ENCODE measurements at places on chromosomes 11 and 22.
A peak's percentile ranks its signal among the peaks of the same experiment; 100 is the strongest.

- peak; percentile 53 for DNase-seq
These were observed 37.7 kb upstream of the GNB1L start for GRCh38 chr22:19892257-19892879.

- DNase-seq = peak; percentile 59
These were observed 1.6 kb upstream of the BCR start for GRCh38 chr22:23178512-23179254.

GRCh38 chr11:78715639-78716311 is 141.1 kb upstream of the NARS2 start:
- peak; percentile 43 for DNase-seq

DNA sequence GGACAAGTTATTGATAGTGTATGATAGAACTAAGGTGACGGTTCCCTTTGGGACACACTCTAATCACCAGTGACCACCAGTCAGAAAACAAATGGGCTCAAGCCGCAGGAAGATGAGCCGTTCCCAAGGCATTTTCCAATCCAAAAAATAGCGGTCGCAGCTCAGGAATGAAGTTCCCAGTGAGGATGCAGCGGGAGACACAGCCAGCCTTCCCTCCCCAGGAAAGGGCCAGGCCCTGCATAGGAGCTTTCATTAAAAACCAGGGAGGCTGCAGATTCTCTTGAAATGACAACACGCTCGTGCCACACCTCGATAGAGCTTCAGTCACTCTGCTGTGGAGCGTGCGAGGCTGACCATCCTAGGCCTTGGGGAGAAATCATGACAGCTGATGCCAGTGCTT is 65.8 kb upstream of the WNT7B start:
- no peak for DNase-seq

- no peak for DNase-seq
These were observed 6.0 kb upstream of the CDKN1C start for GRCh38 chr11:2891326-2892214.

- no peak for DNase-seq
These were observed 9.2 kb upstream of the RBM14 start for GRCh38 chr11:66607126-66607834.

DNA sequence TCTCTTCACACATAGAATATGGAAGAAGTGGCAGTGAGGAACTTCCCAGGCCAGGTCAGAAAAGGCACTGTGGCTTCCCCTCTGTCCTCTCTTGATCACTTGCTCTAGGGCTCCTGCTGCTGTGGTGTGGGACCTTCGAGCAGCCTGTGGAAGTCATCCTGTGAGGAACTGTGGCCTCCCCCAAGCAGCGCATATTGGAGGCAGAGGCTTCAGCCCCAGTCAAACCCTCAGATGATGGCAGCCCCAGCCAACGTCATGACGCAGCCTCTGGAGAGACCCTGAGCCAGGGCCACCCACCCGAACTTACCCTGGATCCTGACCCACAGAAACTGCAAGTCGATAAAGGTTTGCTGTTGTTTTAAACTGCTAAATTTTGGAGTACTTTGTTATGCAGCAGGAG is 444.9 kb downstream of the TBC1D22A start:
- no peak for DNase-seq

DNA sequence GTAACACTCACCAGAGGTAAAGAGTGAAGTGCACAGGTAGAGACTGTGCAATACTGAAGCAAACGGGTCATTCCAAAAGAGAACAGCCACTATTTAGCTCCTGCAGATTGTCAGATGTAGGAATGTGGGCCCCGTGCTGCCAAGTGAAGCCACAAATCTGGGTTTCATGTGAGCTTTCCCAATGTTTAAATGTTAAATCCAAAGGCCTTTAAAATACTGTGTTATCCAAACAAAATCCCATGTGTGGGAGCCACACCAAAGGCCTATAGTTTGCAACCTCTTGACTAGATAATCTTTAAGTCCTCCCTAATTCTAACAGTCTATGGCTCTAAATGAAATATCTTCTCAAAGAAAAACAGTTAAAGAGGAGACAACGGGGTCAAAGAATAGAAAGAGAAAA is 43.3 kb downstream of the RBFOX2 start:
- no peak for DNase-seq

GRCh38 chr11:81602508-81602907 is 1131.2 kb downstream of the FAM181B start:
- DNase-seq = no peak

DNA sequence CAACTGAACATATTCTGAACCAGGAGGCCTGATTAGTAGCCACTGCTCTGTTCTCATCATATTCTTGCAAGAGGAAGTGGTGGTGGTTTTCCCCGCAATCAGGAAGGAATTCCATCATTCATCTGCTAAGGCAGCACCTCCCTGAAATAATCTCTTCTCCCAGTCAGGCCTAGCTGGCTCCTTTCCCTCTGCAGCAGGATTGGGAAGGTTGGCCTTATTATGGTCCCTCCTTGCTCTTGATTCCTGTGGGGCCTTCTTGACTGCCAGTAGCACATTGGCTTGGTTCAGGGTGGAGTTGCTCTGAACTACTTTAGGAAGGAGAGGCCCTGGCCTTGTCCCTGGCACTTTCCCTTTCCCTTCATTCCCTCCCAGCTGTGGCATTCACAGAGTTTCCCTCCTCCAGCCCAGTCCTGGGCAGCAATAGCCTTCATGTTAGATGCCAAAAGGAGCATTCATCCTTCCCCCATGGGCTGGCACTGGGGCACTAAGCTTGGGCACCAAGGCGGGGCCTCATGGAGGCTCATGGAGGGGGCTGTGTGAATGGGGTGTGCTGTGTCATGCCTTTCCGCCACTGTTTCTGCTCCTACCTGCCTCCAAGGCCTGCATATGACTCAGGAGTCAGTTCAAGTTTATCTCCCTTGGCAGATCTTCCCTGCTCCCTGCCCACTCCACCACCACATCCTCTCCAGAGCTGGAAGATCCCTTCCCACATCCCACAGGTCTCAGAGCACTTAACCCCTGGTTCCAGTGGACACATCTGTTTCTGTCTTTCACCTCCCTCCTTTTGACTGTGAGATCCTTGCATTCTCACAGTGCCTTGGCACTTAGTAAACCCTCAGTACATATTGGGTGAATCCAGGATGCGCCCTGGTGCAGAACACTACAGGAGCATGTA is 27.6 kb upstream of the CD44 start:
- DNase-seq = no peak

DNA sequence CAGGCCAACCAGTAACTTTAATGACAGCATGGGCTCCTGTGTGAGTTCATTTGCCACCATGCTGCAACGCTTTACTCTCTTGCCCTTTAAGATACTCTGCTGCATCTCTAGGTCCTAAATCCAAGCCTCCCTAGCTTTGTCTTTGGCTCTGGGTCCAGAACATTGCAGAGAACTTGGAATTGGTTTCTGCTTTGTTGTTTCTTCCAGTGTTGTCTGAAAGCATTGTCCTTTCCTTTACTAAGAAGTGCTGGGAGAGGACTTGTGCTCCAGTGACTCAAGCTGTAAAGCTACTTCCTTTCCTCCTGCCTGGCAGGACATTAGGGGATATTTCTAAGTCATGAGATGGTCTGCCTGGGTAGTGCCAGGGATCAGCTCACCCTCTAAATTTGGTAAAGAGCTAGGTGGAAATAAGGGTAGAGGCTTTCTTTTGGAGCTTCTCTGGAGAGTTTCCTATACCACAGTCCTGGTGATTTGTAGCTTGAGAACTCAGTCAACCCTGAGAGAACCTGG is 202.5 kb upstream of the CADM1 start:
- no peak for DNase-seq

GRCh38 chr11:116890193-116890592 is 52.8 kb upstream of the APOA1 start:
- no peak for DNase-seq

DNA sequence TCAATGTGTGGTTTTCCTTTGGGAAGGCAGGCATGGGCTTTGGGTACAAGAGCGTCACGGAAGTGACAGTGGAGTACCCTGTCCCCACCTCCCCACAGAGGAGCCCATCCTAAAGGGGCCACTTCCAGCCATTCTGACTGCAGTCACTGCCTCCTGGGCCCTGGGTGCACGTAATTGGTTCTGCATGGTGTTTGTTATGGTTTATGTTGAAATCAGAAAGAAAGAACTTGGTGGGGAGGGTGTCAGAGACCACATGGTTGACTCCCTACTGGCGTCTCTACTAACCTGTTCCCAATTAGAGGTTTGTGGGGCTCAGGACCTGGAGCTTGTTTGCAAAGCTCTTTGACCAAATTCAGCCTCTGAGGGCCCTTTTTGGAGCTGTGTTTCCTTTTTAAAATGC is 40.8 kb downstream of the RIBC2 start:
- no peak for DNase-seq

DNA sequence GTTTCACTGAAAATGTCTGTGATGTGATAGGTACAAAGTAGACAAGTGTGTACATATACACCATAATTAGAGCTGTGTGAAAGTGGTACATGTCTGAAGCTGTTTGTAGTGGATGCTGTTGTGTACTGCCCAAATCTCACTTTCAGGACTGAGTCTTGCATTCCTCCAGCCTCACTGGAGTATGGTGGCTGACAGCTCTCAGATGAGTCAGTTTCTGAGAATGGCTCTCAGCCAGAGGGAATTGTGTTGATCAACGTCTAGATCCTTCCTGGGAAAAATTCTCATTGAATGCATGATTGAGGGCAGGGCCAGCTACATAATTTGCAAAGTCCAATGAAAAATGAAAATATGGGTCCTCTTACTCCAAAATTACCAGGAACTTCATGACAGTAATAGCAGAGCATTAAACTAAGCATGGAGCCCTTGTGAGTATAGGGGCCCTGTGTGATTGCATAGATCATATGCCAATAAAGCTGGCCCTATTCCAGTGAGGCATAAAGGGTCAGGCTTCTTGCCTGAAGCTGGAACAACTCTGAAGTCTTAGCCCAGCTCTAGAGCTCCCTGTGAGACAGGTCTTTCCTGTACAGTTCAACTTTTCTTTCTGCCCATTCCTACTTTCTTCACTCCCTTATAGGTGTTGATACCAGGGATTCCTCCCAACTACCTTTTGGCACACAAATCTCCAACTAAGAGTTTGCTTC is 10.8 kb upstream of the CYP2R1 start:
- DNase-seq = no peak

DNA sequence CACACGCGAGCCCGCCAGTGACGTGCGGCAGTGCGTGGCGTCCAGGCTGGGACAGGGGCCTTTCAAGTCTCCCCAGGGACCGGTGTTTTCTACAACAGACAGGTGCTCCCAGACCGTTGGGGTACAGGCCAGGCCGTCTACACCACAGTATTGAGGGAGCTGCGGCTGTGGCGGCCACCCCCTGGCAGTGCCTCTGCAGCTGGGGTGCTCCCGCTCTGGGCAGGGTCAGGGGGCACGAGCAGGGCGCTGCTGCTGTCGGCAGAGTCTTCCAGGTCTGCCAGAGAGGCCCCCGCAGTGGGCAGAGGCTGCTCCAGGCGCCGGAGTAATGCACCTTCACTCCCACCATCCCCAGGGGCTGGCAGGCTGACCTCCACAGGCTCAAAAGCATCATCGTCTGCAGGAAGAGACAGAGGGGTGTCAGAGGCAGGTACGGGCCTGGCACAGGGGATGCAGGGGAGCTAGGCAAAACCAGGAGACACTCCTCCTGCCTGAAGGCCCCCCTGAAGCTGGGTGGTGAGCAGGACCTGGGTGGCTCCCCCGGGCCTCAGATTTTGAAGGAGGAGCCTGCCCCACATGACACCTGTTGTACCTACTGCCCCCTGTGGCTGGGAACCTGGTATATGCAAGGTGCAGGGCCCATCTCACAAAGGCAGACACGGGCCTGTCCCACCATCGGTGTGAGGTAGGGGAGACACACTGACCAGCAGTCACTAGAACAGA is 83.3 kb downstream of the DGCR2 start:
- DNase-seq = no peak

GRCh38 chr11:11722246-11722645 is 100.4 kb upstream of the GALNT18 start:
- no peak for DNase-seq

DNA sequence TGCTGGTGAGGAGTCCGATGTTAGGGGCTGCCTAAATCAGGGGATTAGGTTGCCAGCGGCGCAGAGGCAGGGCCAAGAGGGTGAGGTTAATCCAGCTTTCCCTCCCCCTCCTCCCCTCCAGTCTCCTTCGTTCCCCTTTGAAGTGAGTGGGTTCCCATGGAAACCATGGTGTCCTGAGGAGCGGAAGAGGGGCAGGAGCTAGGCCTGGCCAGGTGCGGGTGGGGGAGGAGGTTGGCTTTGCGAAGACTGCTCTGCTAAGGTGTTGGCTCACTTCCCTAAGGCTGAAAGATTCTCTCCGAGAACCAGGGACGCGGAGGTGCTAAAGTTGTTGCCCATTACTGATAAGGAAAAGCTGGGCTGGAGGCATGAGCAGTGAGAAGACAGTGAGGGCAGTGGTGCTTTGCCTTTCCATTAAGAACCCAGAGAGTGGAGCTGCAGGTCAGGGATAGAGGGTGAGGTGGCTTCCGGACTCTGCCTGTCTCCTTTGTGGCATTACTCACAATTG is 124.6 kb downstream of the FEZ1 start:
- DNase-seq = no peak

DNA sequence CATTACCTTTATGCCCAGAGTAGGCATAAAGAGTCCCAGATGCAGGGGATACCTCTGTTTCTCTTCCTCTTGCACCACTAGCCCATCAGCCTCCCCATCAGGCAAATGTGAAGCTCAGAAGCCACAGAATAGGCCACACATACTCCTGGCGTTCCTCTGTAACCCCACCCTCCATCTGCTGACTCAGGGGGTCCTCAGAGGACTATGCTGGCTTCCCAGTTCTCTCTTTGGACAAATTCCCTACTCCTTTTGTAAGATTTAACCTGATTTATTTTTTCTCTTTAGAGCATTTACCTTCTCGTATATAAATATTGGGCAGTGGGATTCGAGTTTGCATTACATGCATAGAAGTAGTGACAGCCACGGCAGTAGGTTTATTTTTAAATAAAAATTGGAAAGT is 262.3 kb upstream of the CADM1 start:
- no peak for DNase-seq

GRCh38 chr11:61564936-61565696 is 15.8 kb downstream of the SYT7 start:
- no peak for DNase-seq

DNA sequence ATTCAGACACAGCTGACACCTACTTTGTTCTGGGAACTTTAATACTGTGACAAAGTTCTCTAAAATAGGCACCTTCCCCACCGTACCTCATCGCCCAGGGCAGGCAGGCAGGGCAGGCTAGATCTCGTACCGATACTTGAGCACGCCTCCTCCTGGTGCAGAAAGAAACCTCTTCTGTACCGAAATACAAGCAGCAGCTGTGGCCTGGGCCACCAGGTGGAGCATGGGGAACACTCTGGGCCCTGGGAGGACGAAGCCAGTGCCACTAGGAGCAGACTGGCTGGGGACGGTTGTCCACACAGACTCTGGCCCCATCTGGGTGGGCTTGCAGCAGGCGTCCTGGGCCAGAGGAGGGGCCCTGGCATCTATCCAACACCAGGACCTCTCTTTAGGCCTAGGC is 12.8 kb downstream of the PMM1 start:
- DNase-seq = no peak

GRCh38 chr11:94449029-94449428 is 44.6 kb downstream of the MRE11 start:
- DNase-seq = no peak

DNA sequence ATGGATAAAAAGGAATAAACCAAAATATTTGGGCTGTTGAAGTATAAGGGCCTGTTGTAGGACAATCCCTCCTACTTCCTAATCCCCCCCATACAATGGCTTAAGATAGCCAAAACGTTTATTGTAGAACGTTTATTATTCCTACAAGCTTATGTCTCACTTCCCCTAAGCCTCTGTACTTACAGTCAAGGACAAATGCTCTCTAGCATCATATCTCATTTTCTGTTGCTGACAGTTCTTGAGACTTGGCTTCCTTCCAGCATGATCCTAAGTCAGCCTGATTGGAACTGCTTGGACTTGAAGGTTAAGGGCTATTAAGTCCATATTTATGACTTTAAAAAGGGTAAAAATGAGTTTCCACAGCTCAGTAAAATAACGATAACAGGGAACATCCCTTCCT is 8.8 kb downstream of the MISFA start:
- DNase-seq = no peak

All from stimulated activated CD4-positive, alpha-beta T cell treated with anti-CD3 and anti-CD28 coated beads, Interleukin-4, amount 100 ng/mL, for 48 hours (primary cell).